ENCODE measurements at places on chromosomes 16 and 17. TPM values are rescaled to one million over a fixed set of nuclear protein-coding genes. Genes with fewer than 3 reads are reported as not detected.

- DNase-seq, result no peak
These were observed 7.6 kb upstream of the CDK5R1 start for GRCh38 chr17:32479074-32479617.

DNA sequence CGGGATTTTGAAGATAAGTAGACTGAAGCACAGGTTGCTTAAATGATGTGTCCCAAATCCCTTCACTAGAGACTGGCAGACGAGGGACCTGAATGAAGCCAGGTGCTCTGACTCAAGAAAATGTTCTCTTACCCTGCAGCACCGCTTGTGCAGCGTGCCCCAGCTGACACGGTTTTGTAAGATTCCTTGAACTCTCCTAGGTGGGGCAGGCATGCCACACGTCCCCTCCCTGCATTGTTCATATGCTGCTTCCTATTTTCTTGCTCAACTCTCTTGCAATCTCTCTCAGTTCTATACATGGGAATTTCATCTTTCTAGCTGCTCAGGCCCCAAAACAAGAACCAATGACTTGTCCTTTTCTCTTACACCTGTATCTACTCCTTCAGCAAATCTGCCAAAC is 22.1 kb upstream of the HNF1B start:
- no peak for DNase-seq

GRCh38 chr17:13995856-13996271 is 73.4 kb upstream of the COX10 start:
- no peak for DNase-seq

GRCh38 chr16:30615358-30616091 is 5.3 kb upstream of the ZNF689 start:
- peak; percentile 54 for DNase-seq

- no peak for DNase-seq
These were observed 1103.5 kb upstream of the RBFOX1 start for GRCh38 chr16:6229186-6229585.

DNA sequence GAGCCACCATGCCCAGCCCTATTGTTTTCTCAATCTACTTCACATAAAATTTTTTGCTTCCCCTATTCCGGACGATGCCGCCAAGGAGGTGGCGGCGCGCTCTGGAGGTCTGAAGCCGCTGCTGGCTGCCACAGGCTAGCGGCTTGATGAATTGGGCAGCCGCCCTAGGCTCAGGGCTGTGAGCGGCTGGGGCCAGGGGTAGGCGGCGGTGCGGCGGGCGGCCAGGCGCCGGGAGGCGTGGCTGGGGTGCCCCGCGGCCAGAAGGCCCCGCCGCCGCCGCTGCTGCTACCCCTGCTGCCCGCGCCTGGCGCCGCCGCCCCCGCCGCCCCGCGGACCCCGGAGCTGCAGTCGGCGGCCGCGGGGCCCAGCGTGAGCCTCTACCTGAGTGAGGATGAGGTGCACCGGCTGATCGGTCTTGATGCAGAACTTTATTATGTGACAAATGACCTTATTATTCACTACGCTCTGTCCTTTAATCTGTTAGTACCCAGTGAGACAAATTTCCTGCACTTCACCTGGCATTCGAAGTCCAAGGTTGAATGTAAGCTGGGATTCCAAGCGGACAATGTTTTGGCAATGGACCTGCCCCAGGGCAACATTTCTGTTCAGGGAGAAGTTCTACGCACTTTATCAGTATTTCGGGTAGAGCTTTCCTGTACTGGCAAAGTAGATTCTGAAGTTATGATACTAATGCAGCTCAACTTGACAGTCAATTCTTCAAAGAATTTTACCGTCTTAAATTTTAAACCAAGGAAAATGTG is 41.7 kb downstream of the ANKFY1 start:
- no peak for DNase-seq

DNA sequence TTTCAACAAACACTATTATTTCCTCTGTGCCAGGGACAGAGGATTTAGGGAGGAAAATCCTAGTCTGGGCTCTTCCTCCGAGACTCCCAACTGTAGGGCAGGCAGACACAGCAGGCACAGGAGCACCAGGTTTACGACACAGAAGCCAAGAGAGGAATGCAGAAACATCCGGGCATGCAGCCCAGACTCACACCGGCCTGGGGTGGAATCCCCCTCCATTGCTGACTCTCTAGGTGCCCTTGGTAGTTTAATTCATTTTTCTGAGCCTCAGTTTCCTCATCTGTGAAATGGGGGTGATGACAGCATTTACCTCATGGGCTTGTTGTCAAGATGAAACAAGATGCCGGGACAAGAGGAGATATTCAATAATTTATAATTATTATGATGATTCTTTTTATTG is 14.9 kb downstream of the CA4 start:
- no peak for DNase-seq

GRCh38 chr16:84266451-84266850 is 26.6 kb upstream of the KCNG4 start:
- peak; percentile 54 for DNase-seq

GRCh38 chr17:54626146-54626703 is 274.4 kb upstream of the TOM1L1 start:
- DNase-seq, result no peak

DNA sequence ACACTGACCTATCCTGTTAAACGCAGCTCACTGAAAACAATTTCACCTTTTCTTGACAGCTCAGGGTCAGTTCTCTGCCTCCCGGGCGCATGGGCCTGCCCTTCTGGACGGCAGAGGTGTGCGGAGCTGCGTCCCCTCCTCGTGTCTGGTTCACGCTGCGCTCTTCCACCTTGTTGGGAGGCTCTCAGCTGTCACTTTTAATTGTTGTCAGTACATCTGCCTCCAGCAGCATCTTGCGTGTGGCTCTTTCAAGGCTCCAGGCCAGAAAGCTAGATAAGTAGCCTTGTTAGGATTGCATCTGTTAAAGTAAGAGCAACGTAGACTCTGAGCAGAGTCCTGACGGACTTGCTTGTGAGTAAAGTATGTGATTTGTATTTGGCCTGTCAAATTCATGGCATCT is 59.4 kb downstream of the MGAT5B start:
- no peak for DNase-seq

DNA sequence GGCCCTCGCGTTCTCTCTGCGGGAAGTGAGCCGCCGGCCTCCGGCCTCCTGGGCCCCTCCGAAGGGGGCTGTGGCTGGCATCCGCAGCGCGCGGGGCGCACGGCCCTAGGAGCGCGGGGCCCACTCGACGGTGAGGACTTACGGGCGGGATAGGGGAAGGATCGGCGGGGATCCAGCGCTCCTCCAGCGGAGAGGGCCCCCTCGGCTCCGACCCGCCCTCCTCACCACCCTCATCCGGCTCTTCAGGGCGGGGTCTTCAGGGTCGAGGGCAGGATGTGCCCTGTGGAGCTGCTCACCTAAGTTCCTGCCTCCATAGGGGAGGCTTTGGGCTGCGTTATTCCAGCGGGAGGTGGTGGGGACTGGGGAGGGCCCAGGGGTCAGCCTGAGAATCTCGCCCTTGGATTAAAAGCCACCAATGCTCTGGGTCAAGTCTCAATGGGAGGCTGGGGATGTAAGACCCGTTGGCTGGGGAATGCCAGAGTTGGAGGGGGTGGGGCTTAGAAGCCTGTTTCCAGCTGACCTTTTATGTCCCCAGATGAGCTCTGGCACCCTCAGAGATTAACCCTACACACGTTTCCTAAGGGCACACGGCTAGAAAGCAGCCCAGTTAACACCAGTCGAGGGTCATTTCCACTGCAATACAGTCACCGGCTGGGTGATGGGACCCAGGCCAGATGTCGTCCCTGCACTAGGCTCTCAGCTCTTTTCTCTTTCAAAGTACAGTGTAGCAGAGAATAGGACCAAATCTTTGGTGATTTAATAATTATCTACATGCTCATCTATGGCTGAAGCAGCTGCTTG is 13.4 kb downstream of the TBX2 start:
- DNase-seq, result no peak

DNA sequence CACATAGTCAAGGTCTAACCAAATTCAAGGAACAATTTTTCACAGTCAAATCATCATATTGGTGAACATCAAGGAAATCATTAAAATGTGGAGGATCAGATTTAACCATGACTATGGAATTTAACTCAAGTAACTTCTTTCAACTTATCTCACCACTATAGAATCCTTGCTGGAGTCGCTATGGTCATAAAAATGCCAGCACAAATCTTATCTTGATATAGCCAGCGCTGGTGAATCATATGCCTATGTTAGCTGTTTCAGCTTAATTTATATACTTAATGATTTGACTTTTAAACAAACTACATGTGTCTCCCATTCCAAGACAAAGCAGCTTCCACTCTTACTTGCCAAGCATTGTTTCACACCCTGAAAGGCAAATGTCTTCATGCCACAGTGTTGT is 416.4 kb downstream of the CDH11 start:
- DNase-seq, result no peak

DNA sequence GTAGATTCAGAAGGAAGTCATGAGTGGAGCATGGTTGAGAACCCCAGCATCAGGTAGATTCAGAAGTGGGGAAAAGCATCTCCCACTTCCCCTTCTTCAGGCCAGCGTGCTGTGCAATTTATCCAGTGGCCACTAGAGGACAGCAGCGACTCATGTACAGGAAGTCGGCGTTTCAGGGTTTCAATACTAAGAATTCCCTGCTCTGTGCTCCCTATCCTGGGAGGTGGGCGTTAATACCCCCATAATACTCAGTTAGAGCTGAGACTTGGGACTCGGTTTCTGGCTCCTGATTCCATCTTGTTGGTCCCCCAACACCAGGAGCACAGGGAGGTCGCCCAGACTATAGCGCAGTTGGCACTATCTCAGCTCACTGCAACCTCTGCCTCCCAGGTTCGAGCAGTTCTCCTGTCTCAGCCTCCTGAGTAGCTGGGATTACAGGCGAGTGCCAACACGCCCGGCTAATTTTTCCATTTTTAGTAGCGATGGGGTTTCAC is 75.3 kb upstream of the AMZ2 start:
- peak; percentile 76 for DNase-seq

GRCh38 chr17:45096926-45097325 is 35.4 kb downstream of the PLCD3 start:
- DNase-seq, result no peak

DNA sequence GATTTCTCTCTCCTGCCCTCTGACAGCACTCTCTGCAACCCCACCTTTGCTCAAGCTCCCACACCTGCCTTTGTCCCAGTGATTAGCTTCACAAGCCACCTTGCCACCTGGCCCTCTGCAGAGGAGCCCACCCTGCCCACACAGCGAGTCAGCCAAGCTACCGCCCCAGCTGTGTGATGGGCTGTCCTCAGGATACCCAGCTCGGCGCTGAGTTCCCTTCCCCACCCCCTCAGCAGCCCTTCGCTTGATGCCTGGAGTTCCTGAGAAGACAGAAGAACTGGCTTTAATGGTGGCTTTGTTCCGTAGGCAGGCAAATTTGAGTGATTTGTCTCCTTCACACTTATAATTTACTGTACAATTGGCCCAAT is 266.4 kb downstream of the CBLN1 start:
- DNase-seq, result no peak

GRCh38 chr16:70696952-70697593 is 11.2 kb upstream of the MTSS2 start:
- DNase-seq, result no peak

DNA sequence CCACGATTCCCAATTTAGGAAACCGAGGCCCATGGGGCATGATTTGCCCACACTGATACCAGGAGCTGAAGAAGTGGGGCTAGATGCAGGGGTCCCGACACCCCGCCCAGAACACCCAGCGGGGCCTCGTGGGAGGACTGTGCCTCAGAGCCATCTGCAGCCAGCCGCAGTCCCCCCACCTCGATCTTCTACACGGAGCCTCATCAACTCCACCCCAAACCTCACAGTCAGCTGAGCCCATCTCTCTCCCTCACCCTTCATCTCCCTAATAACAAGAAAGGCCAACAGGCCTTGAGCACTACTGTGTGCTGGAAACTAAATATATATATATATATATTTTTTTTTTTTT is 4.2 kb downstream of the ITGAE start:
- no peak for DNase-seq

- no peak for DNase-seq
These were observed 344.2 kb downstream of the CPPED1 start for GRCh38 chr16:12459391-12460063.

DNA sequence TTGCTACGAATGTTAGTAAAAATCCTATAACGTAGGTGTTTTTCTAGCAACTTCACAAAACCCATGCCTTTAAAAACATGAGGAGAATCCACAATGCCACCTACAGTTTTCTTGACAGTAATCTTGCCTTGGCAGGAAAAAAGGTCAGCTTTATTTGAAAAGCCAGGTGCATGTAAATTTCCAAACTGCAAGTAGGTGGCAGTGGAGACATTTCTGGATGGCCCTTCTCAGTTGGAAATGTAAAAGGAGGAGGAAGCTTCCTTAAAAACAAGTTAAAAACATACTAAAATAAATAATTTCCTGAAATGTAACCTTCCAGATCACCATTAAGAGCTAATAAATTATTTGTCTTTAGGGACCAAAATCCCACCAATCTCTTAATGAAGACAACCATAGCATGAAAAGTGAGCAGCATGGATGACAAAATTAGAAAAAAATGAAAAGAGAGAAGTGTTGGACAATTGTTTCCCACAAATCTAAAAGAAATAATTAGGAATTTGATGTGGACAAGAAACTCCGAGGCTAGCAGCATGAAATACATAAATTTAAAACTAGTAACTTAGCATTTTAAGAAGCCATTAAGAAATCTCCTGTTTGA is 152.2 kb downstream of the SNX11 start:
- DNase-seq, result no peak

DNA sequence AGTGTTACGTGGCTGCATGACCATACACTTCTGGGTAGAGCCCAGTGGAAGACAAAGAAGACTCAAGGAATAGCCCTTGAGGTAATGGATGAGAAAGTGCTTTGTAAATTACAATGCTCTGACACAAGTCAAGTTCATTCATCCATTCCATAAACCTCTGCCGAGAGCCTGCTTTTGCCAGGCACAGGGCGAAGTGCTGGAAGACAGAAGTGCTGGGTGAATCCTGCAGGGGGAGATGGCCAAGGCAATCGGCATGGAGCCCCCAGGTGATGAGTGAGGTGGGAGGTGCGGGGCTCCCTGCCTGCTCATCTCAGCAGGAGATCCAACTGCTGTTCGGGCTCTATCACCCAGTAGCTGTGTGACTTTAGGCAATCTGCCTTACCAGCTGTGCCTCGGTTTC is 2.8 kb upstream of the SOCS3 start:
- no peak for DNase-seq

- DNase-seq, result no peak
These were observed 17.7 kb upstream of the ZNF594 start for GRCh38 chr17:5209396-5209795.

- no peak for DNase-seq
These were observed 2.0 kb upstream of the ORAI3 start for GRCh38 chr16:30946671-30947540.

KRT9 gene
- total RNA-seq, result not detected

KRTAP3-1 gene
- not detected for total RNA-seq

MEIOC gene
- total RNA-seq, result 0.70 TPM

KARS1 gene
- 161 TPM for total RNA-seq

MMP28 gene
- 0.68 TPM for total RNA-seq

GAS7 gene
- 84.8 TPM for total RNA-seq

CDH3 gene
- 4.2 TPM for total RNA-seq

PLCD3 gene
- total RNA-seq, result 36.5 TPM

CDRT15 gene
- total RNA-seq, result not detected

MPP2 gene
- 29.8 TPM for total RNA-seq

CX3CL1 gene
- total RNA-seq, result 6.0 TPM

MT4 gene
- total RNA-seq, result not detected

CCL13 gene
- total RNA-seq, result not detected

ANKRD40CL gene
- total RNA-seq, result not detected
